Omental fat pad (tissue), 4 donors: ENCODE measurements at places on chromosomes 2 and 18. TPM values are rescaled to one million over a fixed set of nuclear protein-coding genes. Genes with fewer than 3 reads are reported as not detected.

DNA sequence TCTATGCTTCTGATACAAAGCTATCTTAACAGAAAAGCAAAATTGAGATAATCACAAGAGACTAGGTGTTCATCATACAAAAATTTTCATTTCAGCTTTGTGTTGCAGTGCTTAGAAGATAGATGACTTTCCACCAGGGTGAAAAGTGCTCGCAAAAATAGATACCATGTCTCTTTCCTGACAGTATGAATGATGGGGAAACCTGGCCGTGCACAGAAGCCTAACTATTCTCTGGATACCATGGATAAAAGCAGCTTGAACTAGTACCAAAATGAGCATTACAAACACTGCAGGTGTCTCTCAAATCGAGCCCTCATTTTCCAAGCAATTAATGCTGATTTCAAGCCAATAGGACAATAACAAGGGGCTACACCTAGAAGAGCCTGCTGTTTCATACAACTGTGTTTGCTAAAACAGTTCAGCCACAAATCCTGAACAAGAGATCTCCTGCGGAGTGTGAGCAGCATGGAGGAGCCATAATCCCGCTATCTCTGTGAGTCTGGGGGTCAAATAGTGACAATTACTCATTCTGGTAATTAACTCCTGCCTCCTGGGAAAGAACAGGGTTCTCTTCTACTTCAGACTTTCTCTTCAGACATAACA is 507.6 kb downstream of the PID1 start:
- DNase-seq, result no peak

DNA sequence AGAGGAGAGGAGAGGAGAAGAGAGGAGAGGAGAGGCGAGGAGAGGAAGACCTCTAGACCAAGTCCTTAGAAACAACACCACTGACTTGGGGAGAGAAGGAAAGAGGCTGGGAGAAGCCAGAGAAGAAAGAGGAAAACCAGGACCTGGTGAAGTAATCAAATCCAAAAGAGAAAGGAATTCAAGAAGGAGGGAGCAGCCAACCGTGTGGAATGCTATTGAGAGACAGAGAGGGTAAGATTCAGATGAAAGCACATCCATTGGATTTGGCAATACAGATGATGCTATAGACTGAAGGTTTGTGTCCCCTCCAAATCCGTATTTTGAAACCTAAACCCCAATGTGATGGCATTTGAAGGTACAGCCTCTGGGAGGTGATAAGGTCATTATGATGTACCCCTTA is 50.7 kb downstream of the GALNT14 start:
- no peak for DNase-seq

GRCh38 chr2:200252265-200253067 is 54.0 kb upstream of the SPATS2L start:
- no peak for DNase-seq

ADD2 gene
- 3.2 TPM for total RNA-seq
